ENCODE measurements at places on chromosomes 5 and 9. TPM values are rescaled to one million over a fixed set of nuclear protein-coding genes. Genes with fewer than 3 reads are reported as not detected.

FNIP1 gene
- total RNA-seq, result 69.2 TPM

ZNF454 gene
- total RNA-seq, result 25.4 TPM

ROPN1L gene
- total RNA-seq, result 2.2 TPM

PCDHB15 gene
- total RNA-seq, result 32.9 TPM

PTTG1 gene
- total RNA-seq, result 19.4 TPM

BARHL1 gene
- not detected for total RNA-seq

MPDZ gene
- 70.4 TPM for total RNA-seq

ADGRD2 gene
- not detected for total RNA-seq

SLC6A18 gene
- not detected for total RNA-seq

CTNNAL1 gene
- 14.7 TPM for total RNA-seq

TYRP1 gene
- total RNA-seq, result 0.31 TPM

FBLL1 gene
- 37.6 TPM for total RNA-seq

IL9 gene
- not detected for total RNA-seq

CNTFR gene
- 23.8 TPM for total RNA-seq

DAB2IP gene
- 21.9 TPM for total RNA-seq

ANKRD20A1 gene
- total RNA-seq, result 5.9 TPM

ADRB2 gene
- total RNA-seq, result 0.94 TPM

RNF183 gene
- total RNA-seq, result not detected

SLC36A2 gene
- not detected for total RNA-seq

PCDHB11 gene
- 24.1 TPM for total RNA-seq

FOXI1 gene
- not detected for total RNA-seq
